Hematopoietic multipotent progenitor cell treated with erythropoietin and hydrocortisone succinate and interleukin-3 and kit ligand, for 4 days (in vitro differentiated cells): ENCODE measurements at places on chromosomes 7 and 10.

- no peak for DNase-seq
Measured at GRCh38 chr10:119225083-119225658, 17.8 kb downstream of the GRK5 start.

- no peak for DNase-seq
Measured at GRCh38 chr7:1663223-1663622, 6.9 kb upstream of the ELFN1 start.

DNA sequence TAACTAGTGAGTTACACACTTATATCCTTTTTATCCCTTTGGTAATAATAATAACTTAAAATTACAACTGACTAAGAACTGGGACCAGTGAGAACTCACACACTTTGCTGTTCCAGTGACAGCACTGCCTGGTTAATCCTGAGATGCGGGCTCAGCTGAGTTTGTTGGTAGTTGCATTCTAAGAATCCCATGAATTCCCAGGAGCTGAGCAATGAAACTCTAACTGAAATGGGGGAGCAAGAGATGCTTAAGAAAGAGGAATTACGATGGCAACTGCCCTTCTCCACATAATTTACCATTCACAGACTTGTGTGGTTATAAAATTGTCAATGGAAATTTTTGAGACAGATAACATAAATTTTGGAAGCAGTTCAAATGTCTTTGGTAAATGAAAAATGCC lies 659.4 kb downstream of the MAGI2 start:
- no peak for DNase-seq

GRCh38 chr7:25863005-25863728 lies 288.8 kb upstream of the NFE2L3 start:
- DNase-seq: peak; percentile 21

DNA sequence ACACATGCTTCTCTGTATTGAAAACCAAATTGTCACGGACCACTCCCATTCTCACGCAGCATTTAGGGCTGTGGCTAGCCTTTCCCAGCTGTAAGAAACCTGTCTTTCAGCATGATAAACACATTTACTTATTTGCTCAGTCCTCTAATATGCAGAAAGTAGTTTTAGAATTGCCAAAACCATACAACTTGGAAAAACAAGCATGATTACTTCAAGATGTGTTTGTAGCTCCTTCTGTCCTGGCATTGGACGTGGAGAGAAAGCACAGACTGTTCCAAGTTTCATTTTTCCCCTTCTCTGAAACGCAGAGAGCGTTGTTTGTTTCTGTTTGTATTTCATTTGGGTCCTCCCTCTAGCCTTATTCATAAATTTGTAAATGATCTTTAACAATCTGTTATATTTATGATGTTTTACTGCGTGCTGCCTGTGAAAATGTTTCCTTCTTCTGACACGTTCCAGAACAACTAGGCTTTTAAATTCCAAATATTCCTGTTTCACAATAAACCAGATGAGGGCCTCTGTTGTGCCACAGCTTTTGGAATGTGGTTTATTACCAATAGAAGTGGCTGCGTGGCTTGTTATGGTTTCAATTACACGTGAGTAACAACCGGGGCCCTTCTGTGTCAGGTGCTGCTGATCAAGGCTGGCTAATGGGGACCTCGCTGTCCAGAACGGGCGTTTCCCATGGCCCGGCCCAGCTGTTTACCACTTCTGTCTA lies 26.1 kb downstream of the MNX1 start:
- DNase-seq: no peak

GRCh38 chr7:129821476-129821875 lies 131.3 kb downstream of the UBE2H start:
- no peak for DNase-seq

GRCh38 chr10:11335167-11335652 lies 276.2 kb downstream of the USP6NL start:
- DNase-seq: peak; percentile 67

DNA sequence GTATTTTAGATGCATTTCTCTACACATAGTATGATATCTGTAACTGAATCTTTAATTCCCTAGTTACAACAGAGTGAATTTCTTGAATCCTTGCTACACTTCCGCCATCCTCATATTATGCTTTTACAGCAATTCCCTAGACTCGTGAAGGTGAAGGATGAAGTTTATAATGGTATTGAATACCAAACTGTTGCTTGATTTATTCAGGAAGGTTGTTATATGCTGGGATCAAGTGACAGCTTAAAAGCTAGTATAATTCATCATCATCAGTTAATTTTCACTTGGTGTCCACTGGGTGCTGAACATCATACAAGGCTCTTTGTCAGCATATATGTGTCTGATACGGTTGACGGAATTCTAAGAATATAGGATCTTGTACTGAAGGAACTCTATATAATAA lies 47.2 kb downstream of the MDFIC start:
- DNase-seq: no peak

DNA sequence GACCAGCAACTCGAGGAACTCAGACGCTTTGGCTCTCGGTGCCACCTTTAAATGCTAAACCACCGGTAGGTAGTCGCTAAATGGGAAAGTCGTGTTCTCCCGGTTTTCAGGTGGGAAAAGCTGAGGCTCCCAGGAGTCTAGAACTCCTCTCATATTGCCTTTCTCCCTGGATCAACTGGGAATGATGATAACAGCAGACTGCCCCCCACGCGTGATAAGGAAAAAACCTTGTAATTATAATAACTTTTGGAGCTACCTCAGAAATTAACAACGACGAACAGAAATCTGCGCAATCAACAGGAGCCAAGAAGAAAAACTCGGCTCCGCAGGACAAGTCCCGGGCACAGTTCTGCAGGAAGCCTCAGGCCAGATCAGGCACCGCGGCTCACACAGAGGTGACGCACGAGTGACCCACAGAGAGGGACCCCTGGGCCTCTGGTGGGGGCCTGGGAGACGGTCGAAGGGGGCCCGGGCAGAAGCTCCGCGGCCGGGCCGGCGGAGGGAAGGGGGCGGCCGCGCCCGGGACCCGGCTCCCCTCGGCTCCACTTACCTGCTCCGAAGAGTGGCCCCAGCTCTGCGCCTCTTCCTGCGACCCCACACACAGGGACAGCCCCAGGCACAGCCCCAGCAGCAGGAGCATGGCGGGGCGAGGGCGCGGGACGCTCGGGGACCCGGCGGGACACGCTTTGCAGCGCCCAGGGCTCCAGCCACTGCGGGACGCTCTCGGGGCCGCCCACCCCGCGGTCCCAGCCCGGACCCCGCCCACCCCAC lies at the start of gene ITIH5:
TSS of gene ITIH5 (minus strand) at position 714 of the 771 bp plus-strand sequence. CDS start at position 640, 74 bp downstream.
- DNase-seq: no peak

GRCh38 chr10:47104786-47105385 lies 193.7 kb downstream of the PTPN20 start:
- peak; percentile 57 for DNase-seq

GRCh38 chr10:102322914-102323313 lies 72.6 kb upstream of the NFKB2 start:
- peak; percentile 91 for DNase-seq

- peak; percentile 61 for DNase-seq
Measured at GRCh38 chr10:58177362-58177947, 90.2 kb downstream of the IPMK start.

DNA sequence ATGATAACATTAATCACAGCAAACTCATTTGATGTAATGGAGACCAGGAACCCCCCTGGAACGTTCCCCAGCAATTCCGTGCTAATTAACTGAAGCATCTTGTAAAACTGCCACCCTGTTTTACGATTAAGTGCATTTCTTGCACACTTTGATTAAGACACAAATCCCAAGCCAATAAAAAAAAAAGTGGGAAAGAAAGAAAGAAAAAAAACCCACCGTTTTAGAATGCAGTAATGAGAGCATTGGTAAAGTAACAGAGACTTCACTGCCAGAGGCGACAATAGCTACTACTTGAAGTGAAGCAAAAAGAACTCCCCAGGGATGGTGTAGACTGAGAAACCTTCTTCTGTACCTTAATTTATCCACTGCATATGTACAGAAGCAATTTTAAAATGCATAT lies 616.1 kb downstream of the PTPRN2 start:
- DNase-seq: no peak

DNA sequence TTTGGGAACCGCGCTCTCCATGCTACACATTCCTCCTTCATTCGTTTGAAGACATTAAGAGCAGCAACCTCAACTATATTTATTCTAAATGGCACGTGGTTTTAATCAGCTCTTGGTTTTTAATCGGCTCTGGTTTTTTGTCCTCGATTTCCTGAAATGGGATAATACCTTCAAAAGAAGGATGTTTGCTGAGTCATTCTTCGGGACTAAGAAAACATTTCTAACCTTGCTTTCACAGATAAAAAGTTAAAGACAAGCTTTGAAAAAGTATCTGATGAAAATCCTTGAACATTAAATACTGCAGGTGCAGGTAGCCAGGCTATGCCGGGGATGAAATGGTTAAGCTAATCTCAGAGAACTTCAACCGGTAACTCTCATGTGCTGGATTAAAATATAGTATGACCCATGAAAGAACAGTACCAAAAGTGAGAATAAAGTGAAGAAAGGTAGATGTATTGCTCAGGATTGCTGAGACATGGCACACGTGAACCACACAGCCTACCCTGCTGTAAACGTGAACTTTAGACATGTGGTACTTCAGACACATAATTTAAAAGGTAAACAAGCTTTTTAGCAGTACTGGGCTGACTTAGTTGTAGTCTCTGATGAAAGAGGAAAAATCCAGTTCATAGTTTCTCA lies 89.1 kb downstream of the PTPRN2 start:
- DNase-seq: no peak

- DNase-seq: no peak
Measured at GRCh38 chr7:27191161-27191731, 6.2 kb upstream of the HOXA11 start.

DNA sequence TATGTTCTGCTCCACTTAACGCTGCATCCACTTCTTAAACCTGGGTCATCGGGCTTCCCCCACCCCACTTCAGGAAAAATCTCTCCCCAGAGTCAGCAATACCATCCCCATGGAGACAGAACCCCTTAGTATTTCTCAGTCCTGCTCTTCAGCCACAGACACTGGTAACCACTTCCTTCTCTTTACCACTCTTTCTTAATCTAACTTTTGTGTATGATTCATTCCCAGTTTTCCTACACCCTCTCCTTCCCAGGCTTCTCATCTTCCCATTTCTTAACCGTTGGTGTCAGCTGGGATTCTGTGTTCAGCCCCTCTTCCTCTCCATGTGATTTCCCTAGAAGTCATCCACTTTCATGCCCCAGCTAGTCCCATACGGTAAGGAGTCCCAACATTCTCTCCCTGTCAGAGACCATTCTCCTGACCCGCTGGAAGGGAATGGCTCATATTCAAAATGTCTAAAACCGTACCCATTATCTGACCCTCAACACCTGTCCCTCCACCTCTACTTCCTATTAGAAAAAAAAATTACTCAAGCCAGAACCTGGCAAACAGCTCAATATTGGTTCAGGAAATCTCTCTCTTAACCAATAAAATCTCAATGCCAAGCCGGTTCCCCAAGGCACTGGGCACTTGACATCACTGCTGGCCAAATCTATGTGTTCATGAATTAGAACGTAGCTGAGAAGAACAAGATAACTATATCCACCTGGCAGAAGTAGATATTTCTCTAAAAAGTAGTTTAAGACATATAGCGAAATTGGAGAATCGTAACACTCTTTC lies 89.4 kb downstream of the DGKI start:
- peak; percentile 3 for DNase-seq

GRCh38 chr10:7153750-7154149 lies 257.1 kb downstream of the SFMBT2 start:
- DNase-seq: no peak

DNA sequence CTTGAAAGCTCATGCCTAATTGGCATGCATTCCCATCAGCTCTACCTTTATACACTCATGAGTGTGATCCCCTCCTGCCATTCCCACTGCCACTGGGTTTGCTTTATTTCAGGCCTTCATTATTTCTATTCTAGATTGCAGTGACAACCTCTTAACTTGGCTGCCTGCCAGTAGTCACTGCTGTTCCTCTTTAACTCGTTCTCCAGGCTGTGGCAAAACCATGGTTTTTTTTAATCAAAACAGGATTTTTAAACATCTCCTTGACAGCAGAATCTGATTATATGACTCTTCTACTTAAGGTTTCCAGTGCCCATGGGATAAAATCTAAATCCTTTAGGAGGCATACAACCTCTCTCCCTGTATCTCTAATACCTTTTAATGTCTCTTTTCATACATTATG lies 223.7 kb upstream of the PCDH15 start:
- peak; percentile 53 for DNase-seq

DNA sequence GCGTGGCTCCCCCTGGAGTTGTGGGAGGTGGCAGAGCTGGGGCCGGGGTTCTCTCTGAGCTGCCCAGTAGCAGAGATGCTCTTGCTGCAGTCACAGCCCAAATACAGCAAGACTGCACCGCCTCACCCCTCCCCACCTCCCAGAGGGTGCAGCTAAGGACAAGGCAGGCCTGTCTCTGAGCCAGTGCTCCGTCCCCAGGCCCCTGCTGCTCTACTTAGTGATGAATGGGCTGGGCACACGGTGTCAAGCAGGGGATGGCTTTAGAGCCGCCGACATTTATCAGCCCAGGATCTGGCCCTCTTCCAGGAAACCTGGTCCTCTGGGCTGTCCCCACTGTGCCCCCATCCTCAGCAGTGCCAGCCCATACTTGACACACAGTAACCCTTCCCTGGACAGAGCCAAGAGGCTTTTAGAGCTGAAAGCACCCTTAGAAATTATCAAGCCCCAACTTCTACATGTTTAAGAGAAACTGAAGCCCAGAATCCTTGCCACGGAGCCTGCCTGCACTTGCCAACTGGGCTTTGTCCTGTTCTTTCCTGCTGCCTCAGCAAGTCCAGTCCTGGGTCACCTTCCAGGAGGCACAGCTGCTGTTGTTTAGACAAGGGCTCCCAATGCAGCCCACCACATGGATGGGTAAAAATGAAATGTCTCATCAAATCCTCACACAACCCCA lies 137.1 kb upstream of the UNC5B start:
- no peak for DNase-seq

DNA sequence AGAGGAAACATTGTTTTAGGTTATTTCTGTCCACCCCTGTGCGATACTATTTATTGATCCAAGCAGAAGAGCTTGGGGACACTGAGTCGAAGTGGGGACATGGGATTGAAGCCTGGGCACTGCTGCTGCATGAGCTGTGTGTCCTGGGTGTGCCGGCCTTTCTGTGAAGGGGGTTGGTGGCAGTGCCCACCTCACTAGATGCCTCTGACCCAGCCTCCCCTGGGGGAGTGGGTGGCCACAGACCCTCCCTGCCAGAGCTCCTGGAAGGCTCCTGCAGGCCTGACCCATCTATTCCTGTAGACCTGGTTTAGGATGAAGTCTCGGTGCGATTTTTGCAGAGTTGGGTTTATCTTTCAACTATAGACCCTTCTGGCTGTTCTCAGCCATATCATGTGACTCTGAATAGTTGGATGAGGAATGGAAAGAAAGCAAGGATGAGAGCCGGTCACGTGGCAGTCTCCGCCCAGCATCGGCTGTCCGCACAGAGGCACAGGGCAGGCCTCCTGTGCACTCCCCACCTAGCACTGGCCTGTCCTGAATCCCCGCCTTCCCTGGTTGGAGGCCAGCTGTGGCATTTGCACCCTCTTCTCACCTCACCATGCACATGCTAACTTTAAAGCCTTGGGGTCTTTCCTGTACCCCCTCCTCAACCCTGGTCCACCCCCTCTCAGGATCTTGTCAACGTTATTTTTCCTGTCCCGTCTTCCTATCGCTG lies 17.6 kb upstream of the SH2D4B start:
- DNase-seq: no peak
